Keratinocyte (primary cell): ENCODE measurements at places on chromosomes 3 and 15. TPM values are rescaled to one million over a fixed set of nuclear protein-coding genes. Genes with fewer than 3 reads are reported as not detected.

EXD1 gene
- 0.02 to 0.17 TPM (median 0.16 TPM) in 3 replicates for polyA plus RNA-seq

HAPLN3 gene
- 1.4 to 2.2 TPM (median 1.4 TPM) in 3 replicates for polyA plus RNA-seq

PDCD7 gene
- 12.2 to 17.2 TPM (median 15.8 TPM) in 3 replicates for polyA plus RNA-seq

ABHD2 gene
- polyA plus RNA-seq, result 22.8 to 32.9 TPM (median 23.0 TPM) in 3 replicates

IL17RD gene
- 1.4 to 1.7 TPM (median 1.6 TPM) in 3 replicates for polyA plus RNA-seq

GRCh38 chr15:101038327-101039003 lies 119.3 kb downstream of the LRRK1 start:
- no peak overlapping the region for H3K27ac ChIP-seq
- DNase-seq, result no peak
- no peaks in the 10 kb centered on the region for H3K27me3 ChIP-seq
- H3K4me1 ChIP-seq, result peaks cover 6% of the 10 kb centered on the region

DNA sequence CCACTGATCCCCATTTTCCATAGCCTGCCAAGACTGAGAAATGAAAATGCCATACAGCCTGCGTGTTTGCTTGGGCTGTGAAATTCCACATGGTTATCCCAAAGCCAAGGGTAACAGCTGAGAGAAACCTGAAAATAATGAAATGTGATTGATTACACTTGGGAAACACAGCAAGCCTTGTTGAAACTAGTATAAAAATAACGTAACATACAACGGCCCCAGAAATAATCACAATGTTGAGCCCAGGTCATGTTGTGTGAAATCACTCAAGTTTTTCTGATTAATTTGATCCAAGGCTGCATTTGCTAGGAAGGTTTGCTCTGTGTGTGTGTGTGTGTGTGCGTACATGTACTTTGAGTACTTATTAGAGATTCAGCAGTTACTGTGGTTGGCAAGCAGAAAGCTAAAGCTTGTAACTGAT lies 269.0 kb downstream of the OXSM start:
- no peak overlapping the region for H3K4me3 ChIP-seq
- no peak for DNase-seq
- H3K4me1 ChIP-seq, result no peaks in the 10 kb centered on the region
- no peaks in the 10 kb centered on the region for H3K27me3 ChIP-seq

DNA sequence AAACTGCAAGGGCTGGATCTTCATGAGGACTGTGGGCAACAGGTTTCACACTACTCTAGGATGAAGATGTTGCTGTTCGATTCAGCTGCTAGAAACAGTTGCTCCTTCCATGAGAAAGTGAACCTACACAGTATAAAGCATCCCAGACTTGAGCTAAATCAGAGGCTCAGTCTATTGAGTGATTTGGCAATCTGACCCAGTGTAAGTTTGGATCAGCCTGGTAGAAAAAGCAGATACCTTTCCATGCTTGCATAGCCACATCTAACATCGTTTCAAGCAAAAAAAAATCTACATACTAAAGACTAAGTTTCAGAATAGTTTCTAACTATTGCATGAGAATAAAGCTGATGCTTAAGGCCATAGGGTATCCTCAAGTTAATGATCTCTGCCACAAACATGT lies 4.6 kb downstream of the UQCC5 start:
- H3K4me1 ChIP-seq, result peaks cover 21% of the 10 kb centered on the region
- no peak overlapping the region for H3K27ac ChIP-seq
- H3K36me3 ChIP-seq, result peaks cover 22% of the 10 kb centered on the region
- H3K27me3 ChIP-seq, result no peaks in the 10 kb centered on the region
- H3K4me3 ChIP-seq, result no peak overlapping the region

GRCh38 chr3:99938270-99938911 lies 120.7 kb downstream of the CMSS1 start:
- H3K27ac ChIP-seq, result no peak overlapping the region
- H3K4me1 ChIP-seq, result peaks cover 15% of the 10 kb centered on the region
- no peak for DNase-seq
- no peaks in the 10 kb centered on the region for H3K27me3 ChIP-seq

DNA sequence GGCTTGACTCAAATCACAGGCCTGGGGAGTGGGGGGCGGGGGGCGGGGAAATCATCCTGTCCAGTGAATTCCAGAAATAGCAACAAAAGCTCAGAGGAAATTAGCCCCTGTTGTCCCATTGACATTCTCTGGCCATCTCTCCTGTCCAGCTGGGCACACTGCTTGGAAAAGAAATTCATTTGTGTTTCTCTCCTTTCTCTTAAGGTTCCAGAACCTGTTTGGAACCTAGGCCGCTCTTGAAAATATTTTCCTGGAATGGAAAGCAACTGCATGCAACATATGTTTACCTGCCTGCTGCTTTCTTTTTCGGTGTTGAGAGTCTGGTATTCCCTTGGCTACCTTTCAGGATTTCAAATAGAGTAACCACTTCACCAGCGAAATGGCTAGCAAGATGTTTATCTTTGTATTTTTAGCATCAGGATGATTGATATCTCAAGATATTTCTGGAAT lies 169.0 kb downstream of the GHSR start:
- H3K27me3 ChIP-seq, result no peaks in the 10 kb centered on the region
- no peak for DNase-seq
- H3K4me3 ChIP-seq, result no peak overlapping the region
- peaks cover 8% of the 10 kb centered on the region for H3K4me1 ChIP-seq
- H3K27ac ChIP-seq, result no peak overlapping the region
- no peaks in the 10 kb centered on the region for H3K36me3 ChIP-seq

DNA sequence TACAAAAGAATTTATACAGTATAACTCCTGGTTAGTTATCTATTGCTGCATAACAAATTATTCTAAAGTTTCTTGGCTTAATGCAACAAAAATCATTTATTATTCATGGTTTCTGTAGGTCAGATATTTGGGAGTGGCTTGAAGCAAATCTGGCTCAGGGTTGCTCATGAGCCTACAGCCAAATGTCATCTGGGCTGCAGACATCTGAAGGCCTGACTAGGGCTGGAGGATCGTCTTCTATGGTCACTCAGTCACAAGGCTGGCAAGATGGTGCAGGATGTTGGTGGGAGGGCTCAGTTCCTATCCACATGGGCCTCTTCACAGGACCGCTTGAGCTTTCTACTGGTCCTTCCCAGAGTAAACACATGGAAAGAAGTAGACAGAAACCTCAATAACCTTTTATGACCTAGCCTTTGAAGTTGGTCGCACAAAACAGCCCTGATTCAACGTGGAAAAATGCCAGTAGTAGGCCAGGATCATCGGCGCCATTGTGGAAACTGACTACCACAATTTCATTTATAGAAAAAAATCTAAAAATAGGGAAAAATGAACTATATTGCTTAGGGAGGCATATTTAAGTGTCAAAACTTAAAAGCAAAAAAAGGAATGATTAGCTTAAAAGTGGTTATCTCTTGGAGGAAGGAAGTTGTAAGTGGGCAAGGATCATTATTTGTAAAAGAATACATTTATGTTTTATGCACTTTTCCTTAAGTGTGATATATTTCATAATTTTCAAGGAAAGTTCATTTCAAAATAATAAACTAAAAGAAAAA lies 9.9 kb upstream of the MITF start:
- peaks cover 8% of the 10 kb centered on the region for H3K27me3 ChIP-seq
- no peak overlapping the region for H3K27ac ChIP-seq
- no peaks in the 10 kb centered on the region for H3K4me1 ChIP-seq
- no peak for DNase-seq

GRCh38 chr3:20798666-20799065 lies 612.7 kb upstream of the SGO1 start:
- H3K36me3 ChIP-seq, result no peaks in the 10 kb centered on the region
- no peaks in the 10 kb centered on the region for H3K27me3 ChIP-seq
- H3K4me3 ChIP-seq, result no peak overlapping the region
- no peak for DNase-seq

DNA sequence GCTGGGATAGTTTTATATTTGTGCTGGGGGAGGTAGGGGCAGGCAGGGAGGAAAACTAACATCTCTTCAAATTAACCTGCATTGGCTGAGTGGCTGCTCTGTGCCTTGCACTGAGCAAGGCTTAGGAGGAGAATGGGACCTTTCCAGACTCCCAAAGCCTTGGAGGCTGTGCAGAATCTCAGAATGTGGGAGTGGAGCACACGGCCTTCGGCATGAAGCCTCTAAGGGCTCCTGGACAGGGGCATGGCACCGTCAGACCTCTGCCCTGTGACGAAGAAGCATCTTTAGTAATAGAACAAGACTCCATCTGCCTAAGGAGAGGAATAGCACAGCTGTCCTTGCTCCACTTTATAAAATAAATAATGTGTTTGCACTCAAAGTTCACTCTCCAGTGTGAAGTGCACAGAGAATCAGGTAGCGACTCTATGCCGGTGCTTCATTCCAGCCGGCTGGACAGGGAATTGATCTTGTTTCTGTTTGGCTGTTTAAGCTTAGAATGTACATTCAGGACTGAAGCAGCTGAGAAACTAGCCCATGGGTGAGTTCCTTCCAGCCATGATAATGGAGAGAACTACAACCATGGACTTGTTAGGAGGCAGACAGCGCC lies 228.5 kb upstream of the ADAMTS9 start:
- no peaks in the 10 kb centered on the region for H3K36me3 ChIP-seq
- no peak overlapping the region for H3K4me3 ChIP-seq

- no peaks in the 10 kb centered on the region for H3K27me3 ChIP-seq
- DNase-seq, result no peak
- H3K27ac ChIP-seq, result no peak overlapping the region
Measured at GRCh38 chr3:65604863-65605526, 433.7 kb downstream of the MAGI1 start.
